Left lung (tissue), 14 donors: ENCODE measurements at places on chromosomes 6 and 20. TPM values are rescaled to one million over a fixed set of nuclear protein-coding genes. Genes with fewer than 3 reads are reported as not detected.

GRCh38 chr20:21862259-21862946 lies 156.9 kb downstream of the PAX1 start:
- no peaks in the 10 kb centered on the region for H3K4me1 ChIP-seq
- H3K27me3 ChIP-seq: no peaks in the 10 kb centered on the region
- H3K4me3 ChIP-seq: no peak overlapping the region
- no peaks in the 10 kb centered on the region for H3K36me3 ChIP-seq

Gene APOBEC2
- 0.29 TPM for total RNA-seq

- H3K27me3 ChIP-seq: no peaks in the 10 kb centered on the region
- no peak overlapping the region for H3K27ac ChIP-seq
- no peaks in the 10 kb centered on the region for H3K36me3 ChIP-seq
- DNase-seq: no peak
- no peaks in the 10 kb centered on the region for H3K4me1 ChIP-seq
Measured at GRCh38 chr6:159819098-159819497, 19.0 kb downstream of the PNLDC1 start.

- no peak overlapping the region for H3K27ac ChIP-seq
- H3K4me1 ChIP-seq: no peaks in the 10 kb centered on the region
- H3K36me3 ChIP-seq: no peaks in the 10 kb centered on the region
- DNase-seq: no peak
- no peak overlapping the region for H3K4me3 ChIP-seq
Measured at GRCh38 chr6:142544199-142544838, 242.5 kb downstream of the ADGRG6 start.

Gene CCN2
- 282 TPM for total RNA-seq

DNA sequence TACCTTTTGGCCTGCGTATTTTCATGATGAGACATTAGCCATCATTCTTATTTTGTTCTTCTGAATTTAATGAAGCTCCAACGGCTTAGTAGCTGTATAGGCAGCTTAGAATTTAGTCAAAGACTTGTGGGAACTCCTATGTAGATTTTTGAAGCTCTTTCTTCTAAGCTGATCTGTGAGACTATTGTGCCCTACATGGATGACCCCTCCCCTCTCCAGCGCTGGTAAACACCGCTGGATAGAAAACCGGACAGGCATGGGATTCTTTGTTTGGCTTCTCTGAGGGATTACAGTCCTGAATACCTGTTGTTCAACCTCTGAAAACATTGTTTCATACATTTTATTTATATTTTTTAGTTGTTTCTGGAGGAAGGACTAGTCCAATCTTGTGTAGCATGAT lies 1353.4 kb downstream of the GRIK2 start:
- no peak overlapping the region for H3K4me3 ChIP-seq
- H3K4me1 ChIP-seq: no peaks in the 10 kb centered on the region
- no peak for DNase-seq
- no peaks in the 10 kb centered on the region for H3K36me3 ChIP-seq
- no peak overlapping the region for H3K27ac ChIP-seq
- H3K27me3 ChIP-seq: no peaks in the 10 kb centered on the region

DNA sequence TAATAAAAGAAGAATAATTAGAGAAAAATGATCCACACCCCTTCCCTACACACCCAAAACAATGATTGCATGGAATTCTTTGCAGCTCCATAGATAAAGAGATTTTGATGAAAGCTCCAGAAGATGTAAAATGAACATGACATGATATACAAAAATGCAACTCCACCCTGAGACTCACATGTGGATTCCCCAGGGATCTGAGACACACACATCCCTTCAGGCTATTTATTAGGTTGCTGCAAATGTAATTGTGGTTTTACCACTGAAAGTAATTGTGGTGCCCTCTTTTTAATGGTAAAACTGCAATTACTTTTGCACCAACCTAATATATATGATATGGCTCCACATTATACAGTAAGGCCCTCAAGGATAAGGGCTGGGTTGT lies 40.4 kb upstream of the TBC1D7 start:
- no peaks in the 10 kb centered on the region for H3K36me3 ChIP-seq
- no peaks in the 10 kb centered on the region for H3K27me3 ChIP-seq
- no peak overlapping the region for H3K4me3 ChIP-seq
- DNase-seq: no peak
- no peak overlapping the region for H3K27ac ChIP-seq

DNA sequence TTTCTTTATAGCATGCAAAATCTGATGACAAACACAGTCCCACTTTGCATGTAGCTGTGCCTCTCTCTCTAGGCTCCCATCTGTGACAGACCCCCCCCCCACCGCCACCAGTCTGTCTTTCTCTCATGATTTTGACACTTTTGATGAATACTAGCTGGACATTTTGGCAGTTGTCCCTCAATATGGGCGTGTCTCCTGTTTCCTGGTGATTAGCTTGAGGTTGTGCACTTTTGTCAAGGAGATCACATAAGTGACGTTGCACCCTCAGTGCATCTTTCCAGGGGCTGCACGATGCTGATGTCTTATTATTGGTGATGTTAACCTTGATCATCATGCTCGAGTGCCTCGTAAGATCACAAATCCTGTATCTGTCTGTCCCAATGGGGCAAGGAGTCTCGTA lies 155.1 kb downstream of the EYA2 start:
- no peak overlapping the region for H3K27ac ChIP-seq
- peaks cover 23% of the 10 kb centered on the region for H3K27me3 ChIP-seq
- no peaks in the 10 kb centered on the region for H3K4me1 ChIP-seq
- no peaks in the 10 kb centered on the region for H3K36me3 ChIP-seq
- no peak for DNase-seq

- H3K4me3 ChIP-seq: no peak overlapping the region
- H3K27me3 ChIP-seq: no peaks in the 10 kb centered on the region
- no peaks in the 10 kb centered on the region for H3K4me1 ChIP-seq
- H3K36me3 ChIP-seq: no peaks in the 10 kb centered on the region
- no peak for DNase-seq
Measured at GRCh38 chr20:7291946-7292345, 524.5 kb downstream of the BMP2 start.

DNA sequence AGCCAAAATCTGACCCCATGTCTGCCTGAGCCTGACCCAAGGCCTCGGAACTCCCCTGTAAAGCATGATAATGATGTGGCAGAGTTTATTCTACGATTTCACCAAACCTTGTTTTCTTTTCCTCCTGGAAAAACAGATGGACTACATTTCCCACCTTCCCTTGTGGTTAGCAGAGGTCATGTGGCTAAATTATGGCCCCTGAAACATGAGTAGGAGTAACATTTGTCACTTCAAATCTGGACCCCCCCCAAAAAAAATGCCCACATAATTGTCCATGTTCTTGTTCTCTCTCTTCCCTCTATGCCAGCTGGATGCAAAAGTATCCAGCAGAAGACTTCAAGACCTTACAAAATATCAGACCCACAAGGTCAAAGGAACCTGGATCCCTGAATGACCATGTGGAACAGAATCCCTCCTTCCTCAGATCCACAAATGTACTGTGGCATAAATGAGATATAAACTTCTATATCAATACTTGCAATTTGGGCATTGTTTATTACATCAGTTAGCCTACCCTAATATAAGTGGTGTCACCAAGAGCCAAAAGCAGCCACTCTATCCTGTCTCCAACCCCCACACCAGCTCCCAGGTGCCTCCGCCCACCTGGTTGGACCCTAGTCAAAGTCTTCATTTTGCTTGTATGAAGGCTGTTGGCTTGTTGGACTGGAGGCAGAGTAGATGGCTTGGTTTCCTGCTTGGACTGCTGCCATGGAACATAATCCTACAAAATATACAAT lies 1.4 kb downstream of the C20orf96 start:
- H3K27ac ChIP-seq: no peak overlapping the region
- H3K36me3 ChIP-seq: no peaks in the 10 kb centered on the region
- no peak overlapping the region for H3K4me3 ChIP-seq
- DNase-seq: no peak
- no peaks in the 10 kb centered on the region for H3K27me3 ChIP-seq

- no peak for DNase-seq
- H3K27me3 ChIP-seq: no peaks in the 10 kb centered on the region
- no peak overlapping the region for H3K27ac ChIP-seq
- H3K36me3 ChIP-seq: no peaks in the 10 kb centered on the region
- H3K4me1 ChIP-seq: no peaks in the 10 kb centered on the region
Measured at GRCh38 chr6:80329496-80329895, 223.0 kb downstream of the BCKDHB start.

Gene OR2B6
- not detected for total RNA-seq

DNA sequence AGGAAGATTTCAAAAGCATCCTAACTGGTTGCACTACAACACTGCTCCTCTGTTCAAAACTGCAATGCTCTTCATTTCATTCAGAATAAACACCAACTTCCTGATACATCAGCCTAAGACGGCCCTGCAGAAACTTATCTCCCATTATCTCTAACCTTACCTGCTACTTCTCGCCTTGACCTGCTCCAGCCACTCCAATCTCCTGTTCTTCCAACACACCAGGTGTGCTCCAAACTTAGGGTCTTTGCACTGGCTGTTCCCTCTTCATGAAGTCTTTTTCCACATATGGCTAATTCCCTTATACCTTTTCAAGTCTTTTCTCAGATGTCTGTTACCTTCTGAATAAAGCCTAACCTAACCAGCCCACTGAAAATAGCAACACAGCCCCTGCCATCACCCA lies 32.1 kb downstream of the PHIP start:
- H3K4me1 ChIP-seq: no peaks in the 10 kb centered on the region
- H3K36me3 ChIP-seq: peaks cover 20% of the 10 kb centered on the region

DNA sequence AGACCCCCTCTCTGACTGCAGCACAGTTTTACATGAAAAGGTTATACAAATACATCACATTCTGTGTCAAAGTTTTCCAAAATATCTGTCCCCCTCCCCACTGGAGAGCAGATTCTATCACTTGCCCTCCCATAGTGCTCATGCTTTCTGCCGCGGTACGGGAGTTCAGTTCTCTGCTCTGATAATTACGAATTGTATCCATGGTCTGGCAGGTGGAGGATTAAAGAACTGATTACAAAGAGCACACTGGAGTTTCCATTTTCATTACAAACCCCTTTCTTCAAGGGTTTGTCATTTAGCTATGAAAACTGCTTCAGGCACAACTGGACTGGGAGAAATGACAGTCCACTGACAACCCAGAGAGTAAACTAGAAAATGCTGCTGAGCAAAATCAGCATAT lies 166.0 kb downstream of the PDSS2 start:
- no peaks in the 10 kb centered on the region for H3K36me3 ChIP-seq
- no peaks in the 10 kb centered on the region for H3K4me1 ChIP-seq
- no peak overlapping the region for H3K27ac ChIP-seq
- no peak for DNase-seq
- H3K27me3 ChIP-seq: no peaks in the 10 kb centered on the region

Gene SERINC3
- total RNA-seq: 110 TPM

GRCh38 chr6:6932968-6933367 lies 174.8 kb upstream of the RREB1 start:
- no peaks in the 10 kb centered on the region for H3K27me3 ChIP-seq
- H3K4me1 ChIP-seq: peaks cover 3% of the 10 kb centered on the region
- no peaks in the 10 kb centered on the region for H3K36me3 ChIP-seq
- H3K4me3 ChIP-seq: no peak overlapping the region
- no peak overlapping the region for H3K27ac ChIP-seq

Gene HTR1B
- 0.65 TPM for total RNA-seq

- H3K36me3 ChIP-seq: no peaks in the 10 kb centered on the region
- DNase-seq: no peak
- no peaks in the 10 kb centered on the region for H3K27me3 ChIP-seq
- no peaks in the 10 kb centered on the region for H3K4me1 ChIP-seq
Measured at GRCh38 chr6:135163440-135163738, 17.7 kb upstream of the MYB start.

Gene SEL1L2
- total RNA-seq: not detected

DNA sequence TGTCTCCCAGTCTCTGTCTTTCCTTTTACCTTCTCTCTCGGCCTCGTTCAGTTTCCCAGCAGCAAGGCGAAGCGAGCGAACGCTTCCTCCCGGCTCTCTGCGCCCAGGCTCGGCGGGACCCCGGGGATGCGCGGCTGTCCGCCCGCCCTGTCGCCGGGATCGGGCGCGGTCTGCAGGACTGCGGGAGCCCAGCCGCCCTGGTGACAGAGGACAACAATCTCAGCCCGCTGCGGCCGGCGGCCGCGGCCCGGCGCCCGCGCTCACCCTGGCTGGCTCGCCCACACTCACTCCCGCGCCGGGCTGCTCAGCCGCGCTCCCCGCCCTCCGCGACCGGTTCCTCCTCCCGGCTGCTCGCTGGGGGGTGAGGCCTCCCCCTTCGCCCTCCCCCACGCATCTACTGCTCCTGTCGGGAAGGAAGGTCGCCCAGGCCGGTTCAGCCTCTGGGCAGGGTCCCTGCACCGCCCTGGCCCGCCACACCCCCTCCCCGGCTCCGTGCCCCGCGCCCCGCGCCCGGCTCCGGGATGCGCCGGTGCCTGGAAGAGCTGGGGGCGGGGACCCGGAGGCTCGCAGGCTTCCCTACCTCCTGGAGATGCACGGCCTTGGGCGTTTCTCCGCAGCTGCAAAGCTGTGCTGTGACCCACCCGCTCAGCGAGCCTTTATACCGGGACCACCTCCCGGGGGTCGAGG lies 410 bp downstream of the SYNE1 start:
- peaks cover 18% of the 10 kb centered on the region for H3K27me3 ChIP-seq
- H3K36me3 ChIP-seq: no peaks in the 10 kb centered on the region
- peak; percentile 17 for DNase-seq
- peak overlapping the region; percentile 61 for H3K4me3 ChIP-seq
- H3K4me1 ChIP-seq: no peaks in the 10 kb centered on the region
- peak overlapping the region; percentile 48 for H3K27ac ChIP-seq

GRCh38 chr6:109096208-109096607 lies 901 bp downstream of the CEP57L1 start:
- H3K4me3 ChIP-seq: peak overlapping the region; percentile 69
- H3K36me3 ChIP-seq: no peaks in the 10 kb centered on the region
- peaks cover 41% of the 10 kb centered on the region for H3K4me1 ChIP-seq
- DNase-seq: no peak
- H3K27ac ChIP-seq: no peak overlapping the region

DNA sequence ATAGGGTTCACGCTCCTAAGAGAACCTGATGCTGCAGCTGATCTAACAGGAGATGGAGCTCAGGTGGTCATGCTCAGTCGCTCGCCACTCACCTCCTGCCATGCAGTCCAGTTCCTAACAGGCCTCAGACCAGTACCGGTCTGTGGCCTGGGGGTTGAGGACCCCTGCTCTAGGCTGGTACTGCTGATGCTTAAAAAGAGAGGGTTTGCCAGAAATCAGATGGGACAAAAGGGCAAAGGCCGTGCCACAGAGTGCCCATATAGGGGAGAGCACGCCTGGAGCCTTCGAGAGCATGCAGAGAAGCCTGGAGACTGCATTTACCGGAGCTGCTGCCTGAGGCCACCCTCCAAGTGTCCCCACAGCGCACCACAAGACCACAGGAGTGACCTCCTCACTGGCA lies 75.5 kb downstream of the PTPN1 start:
- H3K4me1 ChIP-seq: no peaks in the 10 kb centered on the region
- DNase-seq: no peak
- H3K27me3 ChIP-seq: no peaks in the 10 kb centered on the region
- no peaks in the 10 kb centered on the region for H3K36me3 ChIP-seq
- no peak overlapping the region for H3K27ac ChIP-seq
